ENCODE measurements at places on chromosomes 7 and 10.

- DNase-seq, result peak; percentile 85
Observed at GRCh38 chr10:79196470-79197461, 128.0 kb downstream of the ZMIZ1 start.

DNA sequence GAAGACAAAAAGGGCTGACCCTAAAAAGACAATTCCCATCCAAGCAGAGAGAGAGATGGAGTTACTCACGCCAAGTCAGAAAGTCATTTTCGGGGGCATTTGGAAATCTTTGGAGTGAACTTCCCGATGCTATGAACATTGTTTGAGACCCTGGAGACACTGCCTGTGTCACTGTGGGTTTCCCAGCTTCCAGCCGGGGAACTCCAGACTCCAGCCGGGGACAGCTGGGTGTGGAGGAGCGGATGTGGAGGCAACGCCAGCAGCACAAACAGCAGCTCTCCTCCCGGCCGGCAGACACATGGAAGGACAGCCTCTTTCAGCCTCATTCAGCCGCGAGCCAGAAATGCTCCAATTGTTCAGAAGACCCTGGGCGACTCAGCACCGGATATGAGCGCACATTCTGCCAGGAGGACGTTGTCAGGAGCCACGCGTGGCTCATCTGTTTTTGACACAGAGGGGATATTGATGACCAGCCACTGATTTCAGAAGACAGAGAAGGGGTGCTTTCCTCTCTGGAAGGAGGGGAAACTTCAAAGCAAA is 97.6 kb downstream of the PRPF18 start:
- DNase-seq, result peak; percentile 87

DNA sequence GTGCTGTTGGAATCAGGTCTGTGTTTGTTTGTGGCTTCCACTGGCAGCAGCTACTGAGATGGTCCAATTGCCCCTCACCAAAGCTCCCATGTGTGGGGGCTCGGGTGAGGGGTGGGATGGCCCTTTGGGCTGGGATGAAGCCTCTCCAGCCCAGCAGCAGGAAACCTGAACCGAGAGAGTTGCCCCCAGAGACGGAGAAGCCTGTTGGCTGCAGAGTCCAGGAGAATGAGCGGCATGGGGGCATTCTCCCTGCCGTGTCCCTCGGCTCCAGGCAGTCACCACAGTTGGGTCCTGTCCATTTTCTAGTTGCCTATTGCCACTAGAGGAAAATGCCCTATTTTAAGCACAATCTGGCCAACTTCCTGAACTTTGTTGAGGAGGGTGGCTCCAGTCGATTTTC is 222.2 kb upstream of the PPP2R2D start:
- DNase-seq, result no peak

DNA sequence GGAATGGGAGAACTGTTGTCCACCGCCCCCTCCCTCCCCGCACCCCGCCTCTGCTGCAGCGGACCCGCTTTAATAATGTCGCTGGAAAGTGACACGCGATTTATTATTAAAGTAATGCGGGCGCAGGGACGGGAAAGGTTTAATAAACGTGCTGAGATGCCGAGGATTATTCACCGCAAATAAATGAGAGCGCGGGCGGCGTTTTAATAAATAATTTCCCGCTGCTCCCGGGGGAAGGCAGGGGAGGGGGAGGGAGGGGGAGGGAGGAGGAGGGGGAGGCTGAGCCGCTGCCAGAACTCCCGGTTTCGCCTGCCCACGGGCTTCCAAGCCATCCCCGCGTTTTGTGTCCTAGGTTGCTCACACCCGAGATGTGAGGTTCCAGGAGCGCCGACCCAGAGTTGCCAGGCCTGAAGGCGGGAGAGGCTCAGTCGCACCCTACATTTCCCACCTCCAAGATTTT is 5.1 kb downstream of the KAZALD1 start:
- DNase-seq, result peak; percentile 68

DNA sequence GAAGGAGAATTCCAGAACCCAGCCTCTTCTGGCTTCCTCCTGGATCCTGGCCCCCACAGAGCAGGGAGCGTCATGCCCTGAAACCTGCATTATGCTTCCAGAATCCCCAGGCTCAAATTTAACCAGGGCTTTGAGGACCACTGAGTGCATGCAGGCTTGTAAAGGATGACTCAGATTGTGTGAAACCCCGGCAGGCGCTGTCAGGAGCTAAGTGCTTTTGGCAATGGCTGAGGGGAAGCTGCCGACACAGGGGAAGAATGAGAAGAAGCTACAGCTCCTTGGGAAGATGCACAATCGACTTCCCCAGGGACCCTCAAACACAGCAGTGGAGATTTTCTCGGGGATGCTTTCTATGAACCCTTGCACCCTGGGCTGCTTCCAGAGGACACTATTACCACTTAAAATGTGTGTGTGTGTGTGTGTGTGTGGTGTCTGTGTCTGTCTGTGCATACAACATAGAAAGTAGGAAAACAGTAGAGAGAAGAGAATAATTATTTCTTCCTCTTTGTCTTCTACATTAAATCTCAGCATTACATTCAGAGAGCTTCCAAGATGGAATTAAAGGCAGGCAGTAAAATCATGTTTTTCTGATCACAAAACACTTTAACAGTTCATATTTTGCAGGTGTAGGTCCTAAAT is 183.5 kb upstream of the INHBA start:
- DNase-seq, result peak; percentile 71

GRCh38 chr10:33127622-33128021 is 169.6 kb upstream of the ITGB1 start:
- no peak for DNase-seq

DNA sequence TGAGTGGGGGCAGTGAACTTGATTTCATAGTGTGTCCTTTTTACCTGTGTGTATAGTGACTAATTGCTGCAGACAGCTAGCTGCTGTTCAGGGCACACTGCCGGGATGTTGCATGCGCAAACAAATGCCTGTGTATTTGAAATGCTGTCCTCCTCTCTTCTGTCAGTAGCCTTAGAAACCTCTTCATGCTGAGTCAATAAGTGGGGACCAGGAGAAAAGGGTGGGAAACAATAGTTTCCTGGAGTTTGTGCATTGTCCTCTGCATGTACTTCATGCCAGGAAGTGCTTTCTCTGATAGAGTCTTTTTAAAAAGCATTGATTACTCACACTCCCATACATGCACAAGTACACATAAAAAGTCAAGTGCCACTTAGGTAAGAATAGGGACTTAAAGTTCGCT is 1183.7 kb upstream of the CELF2 start:
- no peak for DNase-seq

GRCh38 chr7:2634267-2635145 is 2.7 kb downstream of the TTYH3 start:
- no peak for DNase-seq

- no peak for DNase-seq
Observed at GRCh38 chr7:9983048-9983447, 990.6 kb upstream of the PHF14 start.

All from right forelimb (tissue), 1 donor.